ENCODE measurements at places on chromosomes 3 and 15.
A peak's percentile ranks its signal among the peaks of the same experiment; 100 is the strongest.

DNA sequence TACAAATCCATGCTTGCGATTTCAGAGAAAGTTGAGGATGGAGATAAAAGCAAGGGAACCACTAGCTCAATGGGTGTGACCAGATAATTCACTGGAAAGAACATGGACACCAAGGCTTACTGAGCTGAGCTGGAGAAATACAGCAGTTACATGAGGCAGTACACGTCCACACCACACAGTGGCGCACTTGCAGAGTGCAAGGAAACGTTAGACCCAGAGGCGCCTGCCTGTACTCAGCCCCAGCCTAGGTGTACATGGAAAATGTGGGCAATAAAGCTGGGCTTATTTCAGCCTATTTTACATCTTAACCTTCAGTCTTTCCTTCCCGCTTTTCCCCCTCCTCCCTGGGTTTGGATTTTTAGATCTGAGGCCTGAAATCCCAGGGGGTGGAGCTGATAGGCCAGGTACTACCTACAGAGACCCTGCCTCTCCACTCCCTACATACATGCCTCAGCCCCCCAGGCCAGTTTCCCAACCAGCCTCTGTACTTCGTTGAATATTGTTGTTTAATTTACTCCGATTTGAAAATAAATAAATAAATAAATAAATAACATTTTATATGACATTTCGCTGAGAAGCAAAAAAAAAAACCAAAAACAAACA is 60.1 kb downstream of the PCOLCE2 start:
- peak; percentile 87 for DNase-seq

DNA sequence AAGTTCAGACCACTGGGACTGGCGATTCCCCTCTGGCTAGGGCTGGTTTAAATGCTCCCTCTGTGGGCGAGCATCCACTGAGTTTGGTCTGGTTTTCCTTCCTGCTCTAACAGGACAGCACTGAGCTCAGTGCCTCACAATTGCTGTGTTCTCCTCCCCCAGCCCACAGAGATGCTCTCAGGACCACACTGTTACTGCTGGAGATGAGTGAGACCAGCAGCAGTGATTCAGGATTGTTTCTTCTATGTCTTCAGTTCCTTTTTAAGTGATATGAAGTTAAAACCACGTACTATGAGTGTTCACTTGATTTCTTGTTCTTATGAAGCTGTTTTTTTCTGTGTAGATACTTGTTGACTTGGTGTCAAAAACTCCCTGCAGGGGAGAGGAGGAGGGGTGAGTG is 180.4 kb upstream of the COL8A1 start:
- no peak for DNase-seq

DNA sequence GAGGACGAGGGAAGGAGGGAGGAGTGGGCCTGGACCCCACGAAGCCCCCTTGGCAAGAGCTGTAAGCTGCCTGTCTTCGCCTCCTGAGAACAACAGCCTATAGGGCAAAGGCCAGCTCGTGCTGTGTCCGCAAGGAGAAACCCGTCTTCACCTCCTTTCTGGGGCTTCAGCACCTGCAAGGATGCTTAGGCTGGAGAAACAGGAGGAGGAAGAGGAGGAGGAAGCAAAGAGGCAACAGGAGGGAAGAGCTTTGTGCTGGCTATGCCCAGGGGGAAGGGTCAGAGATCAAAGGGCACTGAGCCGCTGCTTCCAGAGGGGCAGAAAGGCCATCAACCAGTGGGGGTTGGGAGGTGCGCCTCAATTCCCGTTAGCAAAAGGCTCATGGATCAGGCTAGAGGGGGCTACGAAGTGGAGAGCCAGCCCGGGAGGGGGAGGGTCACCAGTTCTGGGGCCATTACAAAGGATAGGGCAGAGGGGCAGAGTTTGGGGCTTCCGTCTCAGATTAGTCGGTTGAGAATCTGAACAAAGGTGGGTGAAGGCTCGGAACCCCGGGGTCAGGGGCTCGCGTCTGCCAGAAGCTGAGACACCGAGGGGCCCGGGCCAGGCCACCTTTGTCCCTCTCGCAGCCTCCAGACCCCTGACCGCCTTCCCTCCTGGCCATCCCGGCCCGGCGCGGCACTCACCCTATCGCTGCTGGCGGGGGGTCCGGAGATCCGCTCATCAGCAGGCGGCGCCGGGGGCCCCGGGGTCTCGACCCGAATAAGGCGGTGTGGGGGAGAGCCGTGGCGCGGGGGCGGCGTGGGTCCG is 792 bp downstream of the SHF start:
- peak; percentile 59 for DNase-seq

DNA sequence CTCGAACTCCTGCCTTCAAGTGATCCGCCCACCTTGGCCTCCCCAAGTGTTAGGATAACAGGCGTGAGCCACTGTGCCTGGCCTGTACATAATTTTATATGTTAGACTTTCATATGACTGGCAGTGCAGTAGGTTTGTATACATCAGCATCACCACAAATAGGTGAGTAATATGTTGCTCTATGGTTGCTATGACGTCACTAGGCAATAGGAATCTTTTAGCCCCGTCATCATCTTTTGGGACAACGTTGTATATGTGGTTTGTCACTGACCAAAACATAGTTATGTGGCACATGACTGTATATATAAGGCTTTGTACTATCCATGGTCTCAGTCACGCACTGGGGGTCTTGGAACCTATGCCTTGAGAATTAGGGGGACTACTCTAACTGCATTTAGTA is 17.0 kb upstream of the DNAJC19 start:
- no peak for DNase-seq

GRCh38 chr3:138949002-138949418 is 2.0 kb downstream of the FOXL2NB start:
- DNase-seq, result no peak

DNA sequence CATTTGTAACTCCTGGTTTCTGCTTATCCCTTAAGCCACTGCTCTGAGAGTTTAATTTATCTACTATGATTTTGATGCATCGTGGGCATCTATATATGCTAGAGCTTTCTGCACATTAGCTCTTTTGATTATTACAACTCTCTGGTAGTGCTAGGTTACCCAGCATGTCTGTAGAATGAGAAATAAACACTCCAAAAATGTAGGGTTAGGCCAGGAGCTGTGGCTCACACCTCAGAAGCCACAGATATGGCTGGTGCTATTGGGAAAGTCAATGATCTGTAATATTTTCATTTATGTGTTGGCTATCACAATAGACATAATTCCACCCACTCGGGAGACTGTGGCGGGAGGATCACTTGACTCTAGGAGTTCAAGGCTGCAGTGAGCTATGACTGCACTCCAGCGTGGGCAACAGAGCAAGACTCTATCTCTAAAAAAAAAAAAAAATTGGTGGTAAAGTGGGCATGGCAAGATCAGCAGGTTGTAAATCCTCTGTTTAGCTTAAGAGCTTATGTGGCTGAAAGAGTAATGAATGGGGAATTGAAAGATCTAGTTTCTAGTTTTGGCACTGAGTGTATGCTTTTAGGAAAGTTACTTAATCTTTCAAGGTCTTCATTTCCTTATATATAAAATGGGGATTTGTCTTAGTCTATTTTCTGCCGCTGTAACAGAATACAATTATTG is 6.3 kb downstream of the TIGIT start:
- no peak for DNase-seq

- no peak for DNase-seq
Measured at GRCh38 chr15:32131803-32132202, 101.5 kb downstream of the CHRNA7 start.

- no peak for DNase-seq
Measured at GRCh38 chr3:99868311-99868646, 50.6 kb downstream of the CMSS1 start.

GRCh38 chr3:107942951-107943749 is 147.7 kb downstream of the CD47 start:
- no peak for DNase-seq

GRCh38 chr3:127750226-127751031 is 71.9 kb downstream of the MGLL start:
- DNase-seq, result no peak

- no peak for DNase-seq
Measured at GRCh38 chr15:93268066-93268465, 179.1 kb upstream of the RGMA start.

DNA sequence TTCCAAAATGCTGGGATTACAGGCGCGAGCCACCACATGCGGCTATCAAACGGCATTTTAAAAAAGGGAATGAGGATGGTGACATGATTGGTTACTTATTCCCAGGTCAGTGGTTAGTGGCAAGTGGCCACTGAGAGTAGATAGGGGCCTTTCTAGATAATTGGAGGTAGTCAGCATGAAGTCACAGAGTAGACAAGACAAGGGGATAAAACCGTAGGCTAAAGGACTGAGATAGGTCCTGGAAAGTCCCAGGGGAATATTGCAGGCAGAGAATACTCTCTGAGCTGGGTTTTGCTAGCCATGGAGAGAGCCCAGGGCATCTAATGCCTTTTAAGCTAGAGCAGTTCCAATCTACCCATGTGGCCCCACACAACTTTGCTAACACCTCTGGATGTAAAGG is 52.2 kb downstream of the KCNAB1 start:
- DNase-seq, result no peak

DNA sequence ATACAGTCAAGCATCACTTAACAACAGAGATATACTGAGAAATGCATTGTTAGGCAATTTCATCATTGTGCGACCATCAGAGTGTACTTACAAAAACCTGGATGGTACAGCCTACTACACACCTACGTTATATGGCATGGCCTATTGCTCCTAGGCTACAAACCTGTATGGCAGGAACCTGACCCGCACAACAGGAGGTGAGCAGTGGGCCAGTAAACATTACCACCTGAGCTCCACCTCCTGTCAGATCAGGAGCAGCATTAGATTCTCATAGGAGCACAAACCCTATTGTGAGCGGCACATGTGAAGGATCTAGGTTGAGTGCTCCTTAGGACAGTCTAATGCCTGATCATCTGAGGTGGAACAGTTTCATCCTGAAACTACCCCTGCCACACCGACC is 89.7 kb downstream of the SCAPER start:
- DNase-seq, result no peak

DNA sequence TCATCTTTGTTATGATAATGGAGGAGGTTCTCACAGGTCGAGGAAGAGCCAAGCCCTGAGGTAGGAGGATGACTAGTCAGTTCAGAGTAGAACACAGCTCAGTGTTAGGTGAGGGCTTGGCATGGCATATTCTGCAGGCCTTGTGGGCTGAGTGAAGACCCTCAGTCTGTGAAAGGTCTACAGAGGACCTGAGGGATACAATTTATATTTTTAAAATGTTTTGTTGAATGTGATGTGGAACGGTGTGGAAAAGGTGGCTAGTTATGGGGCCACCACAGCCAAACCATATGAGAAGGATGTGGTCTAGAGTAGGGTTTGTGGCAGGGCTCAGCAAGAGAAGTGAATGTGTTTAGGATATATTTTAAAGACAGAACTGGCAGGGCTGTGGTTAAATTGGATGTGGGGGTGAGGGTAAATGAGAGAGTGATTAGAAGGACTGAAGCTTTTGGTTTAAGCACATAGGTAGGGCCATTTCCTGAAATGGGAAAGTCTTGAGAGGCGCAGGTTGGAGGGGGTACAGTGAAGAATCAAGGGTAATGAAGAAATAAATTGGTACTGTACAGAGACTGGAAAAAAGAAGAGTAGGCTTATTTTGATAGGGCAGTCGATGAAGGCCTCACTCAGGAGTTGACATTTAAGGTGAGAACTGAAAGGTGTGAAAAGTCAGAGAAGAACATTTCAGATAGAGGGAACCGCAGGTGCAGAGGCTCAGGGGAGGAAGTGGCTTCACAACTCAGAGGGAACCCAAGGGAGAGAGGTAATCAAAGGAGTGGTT is 60.5 kb downstream of the SPTSSB start:
- no peak for DNase-seq

- no peak for DNase-seq
Measured at GRCh38 chr3:64457811-64458210, 230.0 kb downstream of the ADAMTS9 start.

GRCh38 chr15:31472636-31473384 is 146.2 kb downstream of the KLF13 start:
- peak; percentile 27 for DNase-seq

DNA sequence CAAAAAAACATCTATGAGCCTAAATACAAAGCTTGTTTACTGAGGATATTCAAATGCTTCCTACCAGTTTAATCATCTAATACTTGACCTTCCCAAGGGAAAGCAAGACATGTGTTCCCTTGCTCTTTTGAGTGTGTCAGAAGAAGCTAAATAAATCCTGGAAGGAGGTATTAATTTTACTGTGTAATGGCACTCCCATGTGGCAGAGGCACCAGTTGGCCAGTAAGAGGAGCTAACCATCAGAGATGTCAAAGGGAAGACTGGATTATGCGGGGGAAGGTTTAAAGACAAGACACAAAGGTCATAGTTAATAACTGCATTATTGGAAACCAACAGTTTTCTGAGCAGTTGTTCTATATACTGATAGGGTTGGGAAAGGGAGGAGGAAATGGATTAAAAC is 125.1 kb downstream of the SUCLG2 start:
- no peak for DNase-seq

GRCh38 chr15:40048211-40048792 is 9.3 kb upstream of the SRP14 start:
- DNase-seq, result peak; percentile 44

DNA sequence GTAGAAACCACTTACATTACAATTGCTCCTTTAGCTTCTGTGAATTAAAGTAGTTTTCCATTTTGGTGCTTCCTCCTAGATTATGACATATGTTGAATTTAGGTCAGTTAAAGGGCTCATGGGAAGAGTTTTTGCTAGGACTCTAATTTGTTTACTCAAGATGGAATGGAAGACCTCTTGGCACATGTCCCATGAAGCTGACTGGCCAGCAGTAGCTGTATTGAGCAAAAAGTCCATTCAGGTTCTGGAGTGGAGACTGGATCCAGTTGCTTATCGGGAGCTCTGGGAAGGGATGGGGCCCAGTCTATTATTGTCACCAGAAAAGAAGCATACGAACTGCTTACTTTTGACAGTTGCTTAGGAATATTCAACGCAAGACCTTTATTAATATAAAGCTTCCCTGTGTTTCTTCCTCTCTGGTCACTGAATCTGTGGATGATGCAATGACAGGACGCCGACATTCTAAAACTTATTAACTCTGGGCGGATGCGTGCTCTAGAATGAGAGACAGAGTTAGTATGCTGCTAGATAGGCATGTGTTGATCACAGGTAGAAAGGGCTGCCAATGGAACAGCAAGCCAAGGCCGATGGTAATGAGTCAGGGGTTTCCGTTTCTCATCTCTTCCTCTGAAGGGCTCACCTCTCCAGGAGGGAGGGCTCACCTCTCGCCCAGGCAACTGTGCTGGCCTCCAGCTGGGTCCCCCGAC is 155.8 kb downstream of the NR1D2 start:
- DNase-seq, result no peak

Measured in nephron progenitor cell (in vitro differentiated cells).